NCI-H460 (cell line): ENCODE measurements at places on chromosomes 5 and 9. TPM values are rescaled to one million over a fixed set of nuclear protein-coding genes. Genes with fewer than 3 reads are reported as not detected.

The GLDC gene
- 4.4 and 5.5 TPM in 2 replicates for total RNA-seq

The C9 gene
- total RNA-seq: not detected in 2 replicates

The LVRN gene
- total RNA-seq: 0.64 TPM in 1 of 2 replicates, not detected in the other

The IFNA10 gene
- total RNA-seq: not detected in 2 replicates

The BARHL1 gene
- not detected in 2 replicates for total RNA-seq

The PCDHA10 gene
- 0.03 and 0.05 TPM in 2 replicates for total RNA-seq

The SLC6A18 gene
- total RNA-seq: not detected in 2 replicates
